Forelimb muscle (tissue), 1 donor: ENCODE measurements at places on chromosomes 6 and 20. TPM values are rescaled to one million over a fixed set of nuclear protein-coding genes. Genes with fewer than 3 reads are reported as not detected.
A peak's percentile ranks its signal among the peaks of the same experiment; 100 is the strongest.

DNA sequence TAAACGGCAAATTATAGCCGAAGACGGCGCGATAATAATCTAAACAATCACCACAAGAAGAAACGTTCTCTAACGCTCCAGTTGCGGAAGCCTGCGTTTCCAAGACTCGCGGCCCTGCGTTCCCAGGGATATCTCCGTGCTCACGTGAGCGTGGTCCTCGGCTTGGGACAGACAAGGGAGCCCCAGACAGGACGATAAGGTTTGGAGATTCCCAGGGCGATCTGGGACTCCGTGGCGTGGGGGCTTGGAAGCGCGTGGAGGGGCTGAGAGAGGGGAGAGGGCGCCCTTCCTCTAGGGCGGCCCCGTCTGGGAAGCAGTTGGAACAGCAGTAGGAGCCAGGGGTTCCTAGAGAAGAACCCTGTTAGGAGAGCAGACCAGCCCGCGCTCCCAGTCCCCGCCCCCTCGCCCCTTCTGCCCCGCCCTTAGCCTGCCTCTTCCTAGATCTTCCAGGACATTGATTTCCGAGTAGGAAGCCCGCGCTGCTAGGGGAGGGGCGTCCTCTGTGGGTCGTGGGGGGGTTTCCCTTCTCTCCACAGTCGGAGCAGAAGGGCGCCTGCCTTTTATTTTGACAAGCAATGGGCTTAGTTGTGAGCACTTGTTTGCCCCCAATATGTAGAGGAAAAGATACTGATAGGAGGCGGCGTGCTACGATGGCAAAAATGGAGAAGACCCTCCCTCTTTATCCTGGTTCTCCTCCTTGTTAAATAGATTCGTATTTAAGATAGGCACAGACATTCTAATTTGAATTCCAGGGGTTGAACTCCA is 10.6 kb downstream of the NRN1 start:
- DNase-seq: no peak

DNA sequence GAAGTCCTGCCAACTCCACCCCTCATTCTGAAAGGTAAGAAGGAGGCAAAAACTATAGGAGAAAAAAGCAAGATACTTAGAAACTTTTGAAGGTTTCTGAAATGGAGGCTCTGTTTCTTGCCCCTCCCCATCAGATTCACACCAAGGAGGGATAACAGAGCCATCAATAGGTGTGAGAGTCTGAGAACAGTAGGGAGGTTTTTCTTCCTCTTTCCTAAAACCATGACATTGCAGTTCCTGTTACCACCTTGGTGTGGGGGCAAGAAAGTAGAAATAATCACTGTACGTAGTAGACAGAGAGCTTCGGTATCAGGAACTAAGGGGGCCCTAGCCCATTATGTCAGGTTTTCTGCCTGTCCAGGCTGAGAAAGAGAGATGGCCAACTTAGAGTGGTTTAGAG is 333.3 kb upstream of the SYNCRIP start:
- no peak for DNase-seq

LAMP5 gene
- polyA plus RNA-seq: 0.39 TPM

DNA sequence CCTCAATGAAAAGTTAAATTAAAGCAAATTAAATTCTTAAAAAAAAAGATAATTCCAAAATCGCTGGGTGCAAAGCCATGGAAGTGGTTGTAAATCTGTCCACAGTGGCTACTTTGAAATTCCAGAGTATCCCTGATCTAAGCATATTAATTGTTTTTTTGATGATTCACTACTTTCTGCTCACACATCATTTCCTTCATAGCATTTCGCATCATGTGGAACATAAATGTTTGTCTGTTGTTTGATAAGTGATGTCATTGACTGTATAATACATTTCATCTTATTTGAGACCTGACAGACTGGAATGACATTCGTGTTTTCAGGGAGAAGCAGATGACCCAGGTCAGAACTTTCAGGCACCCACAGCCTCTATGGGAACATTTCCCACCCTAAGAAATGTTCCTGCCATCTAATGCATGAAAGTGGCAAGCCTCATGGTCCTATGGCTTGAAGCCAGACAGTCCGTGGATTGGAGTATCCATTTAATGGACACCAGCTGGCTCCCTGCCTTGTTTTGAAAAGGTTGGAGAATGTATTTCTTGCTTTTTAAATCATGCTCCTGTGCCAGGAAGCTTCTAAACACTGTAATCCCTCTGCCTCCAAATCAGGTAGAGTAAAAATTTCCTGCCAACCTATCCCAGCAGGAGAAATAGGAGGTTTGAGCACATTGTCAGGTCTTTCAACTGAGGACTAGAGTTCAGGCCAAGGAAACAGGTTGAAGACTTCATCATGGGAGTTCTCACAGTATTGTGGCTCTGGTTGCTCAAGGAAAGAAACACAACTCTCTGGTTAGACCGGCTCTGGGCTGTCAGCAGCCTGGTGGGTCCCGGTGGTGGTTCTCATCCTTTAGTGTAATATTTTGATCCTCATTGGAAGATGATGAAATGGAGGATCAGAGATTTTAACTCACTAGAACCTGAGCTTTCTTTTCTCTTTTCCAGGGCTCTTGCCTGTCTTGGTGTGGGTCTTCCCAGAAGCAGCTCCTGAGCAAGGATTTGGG is 157.9 kb downstream of the SLC24A3 start:
- no peak for DNase-seq

DNA sequence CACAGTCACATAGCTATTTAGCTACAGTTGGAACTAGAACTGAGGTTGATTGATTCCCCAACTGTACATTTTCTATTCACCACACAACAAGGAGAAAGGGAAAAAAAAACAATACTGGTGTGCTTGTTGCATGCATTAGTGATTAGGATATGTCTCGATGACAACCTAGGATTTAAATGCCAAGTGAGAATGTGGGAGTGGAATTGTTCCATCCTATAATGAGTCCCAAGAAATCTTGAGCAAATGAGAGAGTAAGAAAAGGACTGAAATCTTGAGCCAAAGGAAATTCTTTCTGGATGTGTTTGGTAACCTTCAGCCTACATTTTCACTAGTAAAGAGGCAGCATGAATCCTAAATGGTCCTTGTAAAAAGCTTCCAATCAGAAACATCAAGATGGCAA is 232.7 kb downstream of the HIVEP2 start:
- no peak for DNase-seq

DNA sequence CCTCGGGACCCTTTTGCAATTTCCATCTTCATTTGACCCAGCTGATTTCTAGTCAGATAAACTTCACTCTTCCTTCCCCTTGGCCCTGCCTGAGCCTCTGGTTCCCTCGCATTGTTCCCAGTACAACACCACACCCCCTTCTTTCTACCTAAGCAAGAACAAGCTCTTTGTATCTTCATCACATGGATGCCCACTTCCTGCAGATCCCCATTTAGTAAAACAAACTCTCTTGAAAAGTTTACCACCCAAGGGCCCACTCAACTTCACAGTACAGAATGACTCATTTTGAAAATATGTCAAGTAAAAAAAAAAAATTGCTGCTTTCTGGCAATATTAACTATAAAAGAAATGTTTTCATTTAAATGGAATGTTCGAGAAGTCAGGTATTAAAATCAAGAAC is 5.2 kb downstream of the FAXC start:
- DNase-seq: no peak

DNA sequence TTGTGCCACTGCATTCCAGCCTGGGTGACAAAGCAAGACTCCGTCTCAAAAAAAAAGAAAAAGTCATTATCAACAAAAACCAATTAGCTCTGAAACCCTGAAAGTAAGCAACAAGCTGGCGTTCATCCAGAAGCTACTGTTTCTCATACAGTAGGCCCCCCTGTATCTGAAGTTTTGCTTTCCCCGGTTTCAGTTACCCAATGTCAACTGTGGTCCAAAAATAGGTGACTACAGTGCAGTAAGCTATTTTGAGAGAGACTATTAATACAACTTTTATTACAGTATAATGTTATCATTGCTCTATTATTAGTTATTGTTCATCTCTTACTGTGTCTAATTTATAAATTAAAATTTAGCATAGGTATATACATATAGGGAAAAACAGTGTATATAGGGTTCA is 135.1 kb downstream of the KIF16B start:
- no peak for DNase-seq

DYNLT2 gene
- polyA plus RNA-seq: 2.9 TPM

- no peak for DNase-seq
Observed at GRCh38 chr6:81808851-81809570, 56.5 kb upstream of the TENT5A start.

ID1 gene
- polyA plus RNA-seq: 16.6 TPM

- no peak for DNase-seq
Observed at GRCh38 chr6:32519118-32519909, 10.8 kb downstream of the HLA-DRB5 start.

TMEM170B gene
- 6.1 TPM for polyA plus RNA-seq

- DNase-seq: peak; percentile 48
Observed at GRCh38 chr20:595330-596308, 14.5 kb downstream of the TCF15 start.

ANKRD66 gene
- polyA plus RNA-seq: 0.39 TPM

SULF2 gene
- polyA plus RNA-seq: 43.6 TPM

GRCh38 chr20:2767768-2768631 is 32.4 kb downstream of the CPXM1 start:
- no peak for DNase-seq

GRCh38 chr20:36745234-36745926 is 510 bp downstream of the NDRG3 start:
- no peak for DNase-seq

GRCh38 chr20:36836591-36837269 is 39.2 kb upstream of the TLDC2 start:
- no peak for DNase-seq

TRIM10 gene
- polyA plus RNA-seq: 0.48 TPM

VWA7 gene
- 2.9 TPM for polyA plus RNA-seq

DNA sequence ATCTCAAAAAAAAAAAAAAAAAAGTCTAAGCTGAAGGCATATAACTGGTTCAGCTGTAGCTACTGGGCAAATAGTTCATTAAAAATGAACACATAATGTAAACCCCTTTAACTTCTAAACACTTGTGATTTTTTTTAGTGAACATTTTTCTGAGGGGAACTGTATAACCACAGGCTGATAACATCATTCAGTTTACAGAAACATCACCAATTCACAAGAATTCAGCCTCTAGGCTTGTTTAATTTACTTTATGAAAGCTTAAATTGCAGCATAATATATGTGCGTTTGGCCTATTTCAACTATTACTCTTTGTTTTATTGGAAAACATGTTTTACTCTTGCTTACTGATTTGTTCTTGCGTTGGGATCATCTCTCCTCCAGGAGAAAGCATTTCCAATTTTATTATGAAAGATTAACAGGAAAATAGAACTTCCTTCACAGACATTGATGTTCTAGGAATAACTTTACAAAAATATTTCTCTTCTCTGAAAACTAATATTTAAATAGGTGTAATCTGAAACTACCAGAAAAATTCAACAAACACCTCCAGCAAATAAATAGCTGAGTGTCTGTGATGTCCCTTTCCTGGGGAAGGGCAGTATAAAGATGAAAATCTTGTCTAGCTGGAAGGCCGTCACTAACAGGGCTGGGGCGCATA is 284.5 kb downstream of the UST start:
- no peak for DNase-seq

LY6G6D gene
- polyA plus RNA-seq: 0.47 TPM

DNA sequence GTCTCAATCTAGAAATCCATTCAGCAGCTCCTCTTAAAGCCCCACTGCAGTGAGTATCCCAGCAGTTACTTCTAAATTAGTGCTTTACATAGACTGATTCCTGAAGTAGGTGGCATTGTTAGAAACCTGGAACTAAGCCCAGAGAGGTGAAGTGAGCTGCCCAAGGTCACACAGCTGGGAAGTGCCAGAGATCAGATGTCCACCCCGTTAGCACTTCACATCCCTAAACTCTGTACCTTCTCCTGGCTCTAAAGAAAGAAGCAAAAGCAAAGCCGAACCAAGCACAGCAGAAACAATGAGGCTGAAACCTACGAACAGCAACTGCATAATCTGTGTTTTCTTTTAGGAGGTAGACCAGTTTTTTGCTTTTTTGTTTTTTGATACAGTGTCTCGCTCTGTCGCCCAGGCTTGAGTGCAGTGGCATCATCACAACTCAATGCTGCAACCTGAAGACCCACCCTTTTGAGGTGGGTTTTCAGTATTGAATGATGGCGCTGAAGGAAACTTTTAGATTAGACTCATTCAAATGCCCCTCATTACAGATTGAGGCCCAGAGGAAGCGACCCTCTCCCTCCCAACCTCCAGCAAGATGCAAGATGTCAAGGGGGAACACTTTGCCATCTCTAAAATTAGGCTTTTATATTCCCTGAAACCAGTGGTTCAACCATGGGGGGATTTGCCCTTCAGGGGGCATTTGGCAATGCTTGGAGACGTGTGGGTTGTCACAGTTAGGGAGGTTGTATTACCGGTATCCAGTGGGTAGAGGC is 3.2 kb upstream of the ZMYND8 start:
- DNase-seq: no peak

DNA sequence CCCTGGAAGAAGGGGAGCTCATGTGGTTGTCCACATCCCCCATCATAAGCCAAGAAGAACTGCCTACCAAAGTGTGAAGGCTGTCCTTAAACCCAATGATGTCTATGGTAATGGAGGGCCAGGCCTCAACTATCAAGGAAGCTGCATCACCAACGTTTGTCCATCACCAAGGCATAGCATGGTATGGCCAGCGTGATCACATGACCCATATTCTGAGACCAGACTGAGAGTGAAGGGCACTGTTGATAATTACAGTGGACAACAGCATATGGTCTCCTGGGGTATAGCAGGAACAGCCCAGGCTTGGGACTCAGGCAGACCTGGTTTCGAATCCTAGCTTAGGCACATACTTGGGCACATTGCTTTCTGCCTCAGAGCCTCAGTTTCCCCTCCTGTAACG is 218.2 kb upstream of the RREB1 start:
- DNase-seq: no peak

DNA sequence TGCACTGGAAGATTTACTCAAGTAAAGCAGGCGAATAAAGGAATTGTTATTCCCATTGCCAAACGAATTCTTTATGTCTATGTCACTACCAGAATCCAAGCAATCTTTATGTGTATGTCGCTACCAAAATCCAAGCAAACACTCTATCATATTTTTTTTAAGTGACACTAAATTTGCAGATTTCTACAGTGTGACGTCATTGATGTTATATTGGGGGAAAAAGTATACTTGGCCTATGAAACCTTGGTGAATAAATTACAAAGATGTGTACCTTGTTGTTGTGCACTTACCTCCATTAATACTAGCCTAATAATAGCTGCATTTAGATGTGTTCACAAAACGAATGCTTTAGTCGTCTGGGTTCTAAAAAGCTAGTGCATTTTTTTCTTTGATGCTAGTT is 957 bp downstream of the TTK start:
- no peak for DNase-seq

DNA sequence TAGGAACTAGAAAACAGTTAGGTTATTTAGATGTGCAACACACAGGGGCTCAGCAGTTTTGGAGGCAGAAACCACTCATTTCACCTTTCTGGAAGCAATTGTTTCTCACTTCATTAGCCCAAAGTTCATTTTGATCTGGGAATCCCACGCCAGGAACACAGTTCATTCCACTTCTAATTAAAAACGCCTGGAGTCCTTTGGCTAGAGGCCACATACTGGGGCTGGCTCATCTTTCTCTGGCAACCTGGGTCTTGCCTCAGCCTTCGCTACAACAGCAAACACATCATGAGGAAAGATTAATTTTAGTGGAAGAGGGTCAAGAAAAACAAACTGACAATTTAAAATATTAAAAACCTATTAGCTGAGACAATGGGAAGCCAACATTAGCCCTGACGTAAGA is 69.7 kb downstream of the RFPL4B start:
- no peak for DNase-seq

RIPOR3 gene
- 7.5 TPM for polyA plus RNA-seq
